ENCODE measurements at places on chromosomes 5 and 9. TPM values are rescaled to one million over a fixed set of nuclear protein-coding genes. Genes with fewer than 3 reads are reported as not detected.

- no peak for DNase-seq
- no peak overlapping the region for H3K4me3 ChIP-seq
- H3K36me3 ChIP-seq: no peaks in the 10 kb centered on the region
- no peak overlapping the region for H3K27ac ChIP-seq
These were observed 21.9 kb downstream of the RFK start for GRCh38 chr9:76372336-76372735.

The FCHSD1 gene
- total RNA-seq: 33.1 TPM

The OCLN gene
- 2.6 TPM for total RNA-seq

GRCh38 chr5:112064271-112064701, 307.3 kb upstream of the NREP start:
- no peaks in the 10 kb centered on the region for H3K27me3 ChIP-seq
- H3K4me1 ChIP-seq: no peaks in the 10 kb centered on the region
- no peaks in the 10 kb centered on the region for H3K36me3 ChIP-seq
- no peak overlapping the region for H3K27ac ChIP-seq
- H3K4me3 ChIP-seq: no peak overlapping the region
- DNase-seq: no peak

- H3K4me3 ChIP-seq: no peak overlapping the region
- DNase-seq: no peak
- no peaks in the 10 kb centered on the region for H3K27me3 ChIP-seq
- no peaks in the 10 kb centered on the region for H3K4me1 ChIP-seq
- H3K36me3 ChIP-seq: no peaks in the 10 kb centered on the region
- no peak overlapping the region for H3K27ac ChIP-seq
These were observed 261.6 kb downstream of the GLIS3 start for GRCh38 chr9:4038182-4038723.
